ENCODE measurements at places on chromosomes 1 and 21.

DNA sequence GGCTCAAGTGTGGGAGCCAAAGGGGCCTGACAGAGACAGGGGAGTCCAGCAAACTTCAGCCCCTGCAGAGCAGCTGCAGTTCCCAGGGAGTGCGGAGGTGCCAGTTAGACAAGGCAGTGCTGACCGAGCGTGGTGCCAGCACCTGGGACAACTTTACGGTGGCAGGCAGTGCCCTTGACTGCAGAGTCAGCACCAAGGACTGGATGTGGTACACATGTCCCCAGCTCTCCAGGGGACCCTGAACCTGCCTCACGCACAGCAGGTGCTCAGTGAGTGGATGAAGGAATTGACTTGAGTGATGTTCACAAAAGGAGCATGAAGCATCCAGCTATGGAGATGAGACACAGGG is 296.5 kb downstream of the SIPA1L2 start:
- DNase-seq = no peak

DNA sequence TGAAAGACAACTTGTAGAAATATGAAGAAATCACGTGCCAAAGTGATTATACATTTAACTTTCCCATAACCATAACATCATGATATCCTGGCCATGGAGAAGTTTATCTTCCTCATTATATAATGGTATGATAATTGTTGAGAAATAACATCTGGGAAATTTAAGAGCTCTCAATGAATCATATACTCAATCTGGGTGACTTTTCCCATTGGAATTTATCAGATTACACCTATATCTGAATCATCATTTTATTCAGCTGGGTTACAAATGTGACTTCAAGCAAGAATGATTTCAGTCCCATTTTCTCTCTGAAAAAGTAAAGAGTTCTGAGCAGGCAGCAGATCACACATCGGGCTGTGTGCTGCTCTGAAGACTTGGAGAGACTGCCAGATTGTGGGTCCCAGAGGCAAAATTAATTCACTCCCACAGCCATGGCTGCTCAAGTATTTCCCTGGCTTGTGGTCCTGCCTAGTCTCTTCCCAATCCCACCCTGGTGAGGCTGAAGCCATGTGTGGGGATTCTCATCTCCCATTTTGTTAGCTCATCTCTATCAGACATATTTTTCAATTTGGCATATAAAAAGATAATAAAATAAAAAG is 278.0 kb downstream of the MRPL39 start:
- DNase-seq = no peak

DNA sequence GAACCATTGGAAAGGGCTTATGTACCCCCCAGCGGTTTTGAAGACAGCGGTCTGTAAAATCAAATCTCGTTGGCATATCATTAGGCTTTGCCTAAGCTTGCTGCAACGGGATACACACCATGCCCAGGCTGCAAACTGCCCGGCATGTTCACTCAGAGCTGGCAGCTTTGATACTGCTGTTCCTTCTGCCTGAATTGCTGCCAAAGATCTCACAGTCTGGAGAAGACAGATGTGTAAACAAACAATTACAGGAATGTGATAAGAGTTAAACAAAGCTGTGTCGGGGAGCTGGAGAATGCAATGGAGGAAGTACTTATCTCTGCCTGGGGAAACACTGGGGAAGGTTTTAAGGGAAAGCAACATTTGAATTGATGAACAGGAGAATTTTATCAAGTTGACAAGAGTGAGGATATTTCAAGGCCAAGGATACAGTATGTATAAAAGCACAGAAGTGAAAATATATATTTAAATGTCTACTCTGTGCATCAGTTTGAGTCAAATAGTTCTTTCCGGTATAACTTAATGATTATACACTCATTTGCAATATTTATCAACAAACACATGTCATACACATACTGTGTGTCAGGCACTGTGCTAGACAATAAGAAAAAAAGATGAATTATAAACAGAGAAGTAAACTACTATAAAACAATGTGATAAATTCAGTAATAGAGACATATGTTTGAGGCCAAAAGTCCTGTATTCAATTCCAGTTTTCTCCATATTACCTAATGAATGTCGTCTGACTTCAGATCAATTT is 29.9 kb downstream of the CHML start:
- no peak for DNase-seq

DNA sequence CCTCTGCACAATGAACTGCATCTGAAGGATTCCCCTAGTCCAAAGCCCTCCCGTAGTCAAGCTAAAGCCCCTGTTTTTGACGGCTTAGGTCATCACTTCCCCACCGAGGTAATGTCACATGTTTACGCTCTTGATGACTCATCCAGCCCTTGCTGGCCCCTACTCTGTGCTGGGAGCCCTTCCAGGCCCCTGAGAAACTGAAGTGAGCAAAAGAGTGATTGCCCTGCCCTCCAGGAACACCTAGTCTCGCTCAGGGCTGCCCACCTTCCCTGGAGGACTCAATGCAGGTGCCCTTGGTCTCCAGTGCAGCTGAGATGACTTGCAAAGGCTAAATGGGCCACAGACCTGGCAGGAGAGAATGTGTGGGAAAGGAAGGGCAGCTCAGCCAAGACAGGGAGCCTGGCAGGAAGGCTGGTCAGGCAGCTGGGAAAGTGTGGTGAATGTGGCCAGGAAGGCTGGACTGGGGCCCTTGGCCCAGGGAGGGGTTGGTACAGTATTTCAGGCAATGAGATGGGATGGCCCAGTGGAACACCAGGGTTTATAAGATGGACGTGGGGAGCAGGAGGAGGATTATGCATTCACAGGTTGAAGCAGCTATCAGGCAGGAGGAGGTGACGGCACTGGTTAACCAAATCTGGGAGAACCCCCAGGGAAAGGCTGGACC is 345.6 kb downstream of the NPHP4 start:
- no peak for DNase-seq

DNA sequence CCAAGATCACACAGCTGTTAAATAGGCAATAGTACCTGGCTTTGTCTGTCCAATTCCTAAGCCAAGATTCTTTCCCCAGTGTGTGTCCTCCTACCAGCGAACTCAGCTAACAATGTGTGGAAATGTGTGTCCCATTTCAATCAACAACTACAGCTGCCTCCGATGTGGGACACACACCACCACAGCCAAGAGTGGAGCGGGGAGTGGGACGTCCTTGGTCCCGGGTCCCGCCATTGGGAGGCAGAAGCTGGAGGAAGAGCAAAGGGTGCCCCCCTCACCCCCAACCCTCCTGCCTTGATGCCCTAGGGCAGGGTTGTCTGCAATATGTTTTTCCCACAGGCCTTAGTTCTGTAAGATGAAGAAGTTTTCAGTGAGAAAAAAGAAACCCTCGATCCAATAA is 265.4 kb upstream of the RAB4A start:
- no peak for DNase-seq

DNA sequence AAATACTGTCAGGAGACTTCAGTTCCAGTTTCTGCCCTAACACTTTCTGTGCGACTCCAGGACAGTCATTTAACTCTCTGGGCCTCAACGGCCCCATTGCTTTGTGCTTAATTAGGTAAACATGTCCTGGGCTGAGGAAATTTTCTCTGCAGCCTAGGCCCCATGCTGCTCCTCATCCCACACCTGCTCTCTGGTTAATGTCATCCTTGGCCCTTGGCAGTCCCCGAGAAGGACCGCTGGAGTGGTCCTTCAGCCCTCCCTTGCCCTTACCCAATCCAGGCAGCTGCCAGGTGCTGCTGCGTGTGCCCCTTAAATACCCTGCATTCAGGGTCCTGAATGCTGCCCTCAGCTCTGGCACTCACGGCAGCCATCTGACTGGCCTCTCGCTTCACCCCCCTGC is 18.7 kb downstream of the UBL4B start:
- no peak for DNase-seq

GRCh38 chr1:150259758-150260669 is 2.4 kb downstream of the CA14 start:
- no peak for DNase-seq

DNA sequence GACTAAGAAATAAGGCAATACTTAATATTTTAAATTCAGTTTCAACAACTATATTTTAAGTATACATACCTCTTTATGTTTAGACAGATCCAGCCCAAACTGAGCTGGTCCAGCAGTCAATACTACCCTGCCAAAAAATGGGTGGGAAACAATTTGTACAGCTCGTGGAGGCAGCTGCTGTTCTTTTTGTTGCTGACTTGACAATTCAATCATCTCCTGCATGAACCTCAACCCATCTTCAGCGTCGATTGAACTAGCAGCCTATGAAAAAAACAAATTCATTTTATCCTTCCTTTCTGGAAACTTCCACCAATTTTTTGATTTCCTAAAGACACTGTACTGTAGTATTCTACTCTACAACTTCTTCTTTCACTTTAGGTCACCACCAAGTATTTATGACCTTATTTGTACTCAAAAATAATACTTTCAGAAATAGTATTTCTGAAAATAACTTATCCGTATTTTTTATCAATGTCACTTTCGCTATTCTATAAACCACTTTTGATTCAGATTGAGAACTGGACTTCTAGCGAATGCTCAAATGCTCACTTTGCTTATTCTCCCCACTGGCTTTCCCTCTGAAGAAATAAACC is 46.5 kb downstream of the EDEM3 start:
- no peak for DNase-seq

DNA sequence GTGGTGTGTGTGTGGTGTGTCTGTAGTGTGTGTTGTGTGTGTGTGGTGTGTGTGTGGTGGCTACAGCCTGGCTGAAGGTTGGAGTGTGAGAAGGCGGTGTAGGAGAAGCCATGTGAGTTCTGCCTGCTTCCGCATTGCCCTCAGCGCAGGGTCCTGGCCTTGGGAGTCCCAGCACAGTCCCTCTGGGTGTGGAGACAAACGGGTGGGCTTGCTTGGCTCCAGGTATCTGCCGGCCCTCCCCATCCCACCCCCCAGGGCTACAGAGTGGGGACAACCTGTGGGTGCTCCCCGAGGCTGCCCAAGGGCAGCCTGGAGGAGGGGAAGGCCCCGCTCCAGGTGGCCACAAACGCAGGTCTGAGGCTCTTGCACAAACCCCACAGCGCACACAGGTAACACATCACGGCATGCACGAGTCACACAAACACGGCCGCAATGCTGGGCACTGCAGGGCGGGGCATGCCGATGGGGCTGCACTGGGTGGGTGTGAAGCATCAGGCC is 31.7 kb upstream of the ADARB1 start:
- DNase-seq = no peak

DNA sequence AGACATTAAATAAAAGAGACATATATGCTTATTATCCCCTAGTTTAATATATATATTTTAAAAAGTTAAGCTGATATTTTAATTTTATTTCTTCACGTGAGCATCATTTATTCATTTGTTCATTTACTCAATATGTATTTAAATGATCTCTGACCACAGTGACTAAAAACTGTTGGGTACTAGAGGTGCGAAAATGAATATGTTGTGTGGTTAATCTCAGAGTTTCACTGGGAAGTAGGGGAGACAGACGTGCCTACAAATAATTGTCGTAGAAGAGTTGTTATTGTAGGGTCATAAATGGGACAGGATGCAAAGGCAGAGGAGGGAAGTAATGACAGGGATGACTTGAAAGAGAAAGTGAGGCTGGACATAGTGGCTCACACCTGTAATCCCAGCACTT is 213.0 kb upstream of the CACYBP start:
- no peak for DNase-seq
